ENCODE measurements at places on chromosomes 12 and 14.
A peak's percentile ranks its signal among the peaks of the same experiment; 100 is the strongest.

GRCh38 chr14:72010474-72010873 lies 78.2 kb downstream of the RGS6 start:
- no peak for DNase-seq

GRCh38 chr14:54603362-54603761 lies 36.4 kb downstream of the SAMD4A start:
- DNase-seq: peak; percentile 74

DNA sequence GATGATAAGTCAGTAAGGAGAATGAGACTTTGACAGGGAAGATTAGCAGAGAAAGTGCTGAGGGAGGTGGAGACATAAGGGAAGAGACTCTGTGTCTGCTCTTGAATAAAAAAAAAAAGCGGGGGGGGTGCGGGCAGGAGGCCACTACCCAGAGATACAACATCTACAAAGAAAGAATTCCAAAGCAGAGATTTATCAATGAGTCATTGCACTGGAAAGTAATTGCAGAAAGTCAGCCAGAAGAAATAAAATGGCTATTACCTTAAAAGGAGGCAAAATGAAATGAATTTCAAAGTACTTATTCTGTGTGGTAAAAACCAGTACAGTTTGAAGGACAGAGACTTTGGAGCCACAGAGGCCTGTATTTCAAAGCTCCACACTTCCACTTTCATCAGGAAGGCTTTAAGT lies 267.1 kb upstream of the PRKD1 start:
- peak; percentile 92 for DNase-seq

GRCh38 chr12:98983647-98984046 lies 338.6 kb downstream of the APAF1 start:
- DNase-seq: no peak

DNA sequence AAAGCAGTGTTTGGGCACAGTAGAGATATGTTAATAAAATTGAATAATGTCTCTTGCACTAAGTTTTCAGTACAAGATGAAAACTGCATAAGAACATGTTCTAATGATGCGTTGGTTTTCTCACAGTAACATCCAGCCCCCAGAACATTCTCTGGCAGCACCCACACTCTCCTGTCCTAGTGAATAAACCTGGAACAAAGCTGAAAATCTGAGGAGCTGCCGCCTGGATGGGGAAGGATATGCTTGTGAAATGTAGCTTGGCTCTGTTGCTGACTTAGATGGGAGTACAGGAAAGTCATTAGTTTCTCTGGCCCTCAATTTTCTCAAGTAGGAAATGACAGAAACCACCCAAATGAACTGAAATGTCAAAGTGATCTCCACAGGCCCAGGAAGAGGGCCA lies 323.8 kb downstream of the APAF1 start:
- no peak for DNase-seq

GRCh38 chr12:51823875-51824565 lies 24.5 kb downstream of the FIGNL2 start:
- peak; percentile 72 for DNase-seq

DNA sequence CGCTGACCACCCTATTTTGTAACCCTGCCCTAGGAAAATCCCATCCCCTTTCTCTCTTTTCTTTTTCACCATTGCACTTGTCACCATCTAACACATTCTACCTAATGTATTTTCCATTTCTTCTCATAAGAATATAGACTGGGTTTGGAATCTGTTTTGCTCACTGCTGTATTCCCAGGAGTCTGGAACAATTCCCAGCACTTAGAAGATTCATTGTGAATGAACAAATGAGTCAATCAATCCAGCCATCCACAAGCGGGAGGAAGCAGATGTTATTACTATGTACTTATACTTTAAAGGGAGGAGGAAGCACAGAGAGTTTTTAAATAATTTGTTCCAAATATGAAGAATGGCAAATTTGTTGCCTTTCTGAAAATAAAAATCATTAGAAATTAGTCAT lies 142.1 kb downstream of the KIF21A start:
- DNase-seq: no peak

- DNase-seq: peak; percentile 94
These were observed 67.2 kb downstream of the BTG1 start for GRCh38 chr12:92078167-92079053.

DNA sequence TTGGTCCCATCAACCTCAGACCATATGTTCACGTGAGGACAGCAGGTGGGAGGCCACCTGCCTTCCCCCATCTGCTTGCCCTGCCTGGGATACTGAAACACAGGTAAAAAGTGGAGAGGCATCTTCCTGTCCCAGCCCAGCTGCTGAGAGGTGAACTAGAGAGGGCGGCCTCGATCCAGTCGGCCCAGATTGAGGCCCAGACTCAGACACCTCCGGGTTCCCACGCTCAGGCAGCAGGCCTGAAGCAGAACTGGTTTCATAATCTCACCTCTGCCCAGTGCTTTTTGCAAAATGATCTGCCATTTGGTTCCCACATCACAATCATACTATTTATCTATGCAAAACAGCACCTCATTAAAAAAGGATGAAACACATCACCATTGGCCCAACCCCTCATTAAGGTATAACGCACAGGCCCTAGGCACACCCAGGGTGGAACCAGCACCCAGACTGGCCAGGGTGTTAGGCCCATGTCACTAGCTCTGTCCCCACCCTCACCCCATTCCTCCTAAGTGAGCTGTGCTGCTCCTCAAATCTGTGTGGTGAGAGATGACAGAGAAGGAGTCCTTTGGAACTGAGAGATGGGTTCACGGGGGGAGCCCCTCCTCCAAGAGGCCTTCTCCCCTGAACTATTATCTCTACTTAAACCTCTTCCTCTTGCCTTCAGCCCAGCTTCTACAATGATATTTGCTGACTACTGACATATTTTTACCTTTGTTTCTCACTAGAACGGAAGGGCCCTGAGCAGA lies 81.1 kb downstream of the ZFP36L1 start:
- no peak for DNase-seq

DNA sequence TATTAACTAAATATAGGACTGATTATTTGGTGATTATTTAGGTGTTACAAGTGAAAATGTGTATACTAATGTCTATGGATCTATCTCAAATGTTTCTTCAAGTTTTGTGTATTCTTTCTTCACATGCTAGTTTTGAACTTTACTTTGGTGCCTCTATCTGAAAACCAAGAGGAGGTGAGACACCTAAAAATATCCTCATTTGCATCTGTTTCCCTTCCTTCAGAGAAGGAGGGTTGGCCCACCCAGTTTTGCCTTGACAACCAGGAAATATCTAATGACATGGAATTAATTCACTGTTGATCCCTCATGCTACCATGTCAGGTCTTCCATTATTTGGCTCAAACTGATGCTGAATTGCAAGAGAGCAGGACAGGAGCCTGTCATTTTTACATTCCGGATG lies 500.4 kb downstream of the NELL2 start:
- DNase-seq: no peak

DNA sequence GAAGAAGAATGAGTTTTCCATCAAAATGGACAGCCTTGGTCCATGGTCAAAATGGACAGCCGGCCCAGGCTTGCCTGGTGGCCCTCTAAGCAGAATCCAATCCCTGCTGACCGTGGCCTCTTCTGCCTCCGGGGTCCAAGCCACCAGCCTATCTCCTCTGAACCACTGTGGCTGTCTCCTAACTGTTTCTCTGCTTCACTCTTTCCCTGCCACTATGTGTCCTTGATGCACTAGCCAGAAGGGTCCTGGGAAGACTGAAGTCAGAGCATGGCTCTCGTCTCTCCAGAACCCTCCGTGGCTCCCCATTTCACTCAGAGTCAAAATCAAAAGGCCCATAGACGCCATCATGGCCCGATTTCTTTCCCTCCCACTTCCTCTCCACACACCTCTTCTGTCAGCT lies 8.5 kb upstream of the FZD10 start:
- DNase-seq: no peak

- DNase-seq: no peak
These were observed 151.4 kb upstream of the AVPR1A start for GRCh38 chr12:63302269-63302940.

- no peak for DNase-seq
These were observed 68.8 kb upstream of the TRAF3 start for GRCh38 chr14:102708494-102708893.

- no peak for DNase-seq
These were observed 463.9 kb downstream of the GALC start for GRCh38 chr14:87529081-87529480.

- no peak for DNase-seq
These were observed 307.5 kb upstream of the FKBP4 start for GRCh38 chr12:2487278-2487677.

DNA sequence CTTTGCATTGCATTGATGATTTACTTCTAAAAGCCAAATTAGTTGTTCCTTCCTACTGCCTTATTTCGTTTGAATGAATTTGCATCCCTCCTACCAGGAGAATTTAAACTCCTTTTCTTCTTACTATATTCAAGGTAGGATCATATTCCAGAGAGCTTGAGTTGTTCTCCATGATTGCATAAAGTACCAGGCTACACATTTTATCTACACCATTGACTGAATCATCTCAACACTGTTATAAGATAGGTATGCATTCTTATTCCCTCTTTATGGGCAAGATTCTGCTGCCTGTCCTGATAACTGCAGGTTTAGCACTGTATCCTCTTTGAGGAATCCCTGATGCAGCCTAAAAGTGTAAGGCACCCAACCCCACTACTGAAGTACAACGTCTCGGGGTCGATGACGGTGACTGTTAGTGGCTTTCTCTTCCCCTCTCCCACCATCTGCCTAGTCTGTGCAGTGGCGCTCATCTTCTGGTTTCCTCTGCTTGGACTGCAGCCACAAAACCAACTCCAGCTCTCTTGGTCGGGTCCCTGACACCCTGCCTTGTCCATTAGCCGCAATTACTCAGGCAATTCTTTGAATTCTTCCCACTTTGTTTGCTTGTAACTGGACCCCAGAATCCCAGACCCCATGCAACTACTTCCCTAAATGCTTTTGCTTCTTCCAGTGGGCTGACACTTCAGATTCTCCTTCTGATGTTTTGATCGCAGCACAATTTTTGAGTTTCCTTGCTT lies 44.4 kb upstream of the STXBP6 start:
- no peak for DNase-seq

- DNase-seq: peak; percentile 84
These were observed 14.1 kb downstream of the FBXW8 start for GRCh38 chr12:116924558-116925453.

DNA sequence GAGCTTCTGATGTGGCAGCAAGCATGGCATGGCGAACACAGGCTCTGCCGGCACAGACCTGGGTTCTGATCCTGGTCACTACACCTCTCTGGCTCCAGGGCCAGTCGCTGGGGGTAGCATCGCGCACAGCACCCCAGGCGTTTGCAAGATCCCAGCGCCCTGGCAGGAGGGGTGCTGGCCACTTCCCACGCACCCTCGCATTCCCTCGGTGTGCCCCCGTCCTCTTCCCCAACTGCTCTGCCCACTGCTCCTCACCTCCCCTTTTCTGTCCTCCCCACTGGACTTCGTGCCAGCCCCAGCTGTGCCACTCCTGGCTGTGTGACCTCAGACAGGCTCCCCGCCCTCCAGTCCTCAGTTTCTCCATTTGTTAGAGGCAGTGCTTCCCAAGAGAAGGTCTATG lies 2.8 kb downstream of the CDK2AP1 start:
- no peak for DNase-seq

GRCh38 chr14:102095231-102095870 lies 8.5 kb upstream of the HSP90AA1 start:
- DNase-seq: peak; percentile 46

- no peak for DNase-seq
These were observed 50.0 kb downstream of the GLT1D1 start for GRCh38 chr12:128903236-128903635.

DNA sequence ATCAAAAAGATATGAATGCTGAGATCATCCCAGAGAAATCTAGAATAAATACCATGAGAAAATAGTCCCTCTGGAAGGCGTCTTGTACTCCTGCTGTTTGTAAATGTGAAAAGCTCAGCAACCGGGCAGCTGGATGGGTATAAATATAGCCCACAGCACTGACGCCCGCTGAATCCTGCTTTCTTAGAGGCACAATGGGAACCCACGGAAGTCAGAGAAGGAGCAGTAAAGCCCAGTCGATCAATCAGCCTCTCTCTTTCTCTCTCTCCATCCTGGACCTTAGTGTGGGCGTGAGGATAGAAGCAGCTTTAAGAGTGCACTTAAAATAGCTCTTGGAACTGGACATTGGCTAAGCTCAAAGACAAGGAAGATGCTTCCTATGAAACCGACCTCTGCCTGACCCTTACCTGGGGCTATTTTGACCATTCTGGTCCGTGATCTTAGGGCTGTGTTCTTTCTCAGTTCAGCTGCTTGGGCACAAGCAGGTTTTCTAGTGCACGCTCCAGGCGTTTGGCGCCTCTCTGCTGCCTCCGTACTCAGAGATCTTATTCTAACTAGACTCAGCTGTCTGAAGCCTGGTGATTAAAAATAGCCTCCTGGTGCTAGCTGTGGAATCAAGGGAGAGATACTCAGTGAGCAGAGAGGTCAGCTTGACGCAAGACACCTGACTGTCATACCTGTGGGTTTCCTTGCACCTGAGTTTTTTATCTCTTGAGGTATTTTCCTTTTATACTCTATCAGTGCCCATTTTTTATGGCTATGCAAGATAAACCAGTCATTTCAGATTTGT lies 144.6 kb downstream of the ETV6 start:
- no peak for DNase-seq

GRCh38 chr12:72388322-72388721 lies 116.2 kb downstream of the TRHDE start:
- peak; percentile 16 for DNase-seq

GRCh38 chr14:32417956-32418552 lies 89.0 kb downstream of the AKAP6 start:
- peak; percentile 73 for DNase-seq
